ENCODE measurements at places on chromosomes 3 and 15.

- no peak for DNase-seq
Observed at GRCh38 chr3:37631686-37632085, 230.0 kb upstream of the CTDSPL start.

DNA sequence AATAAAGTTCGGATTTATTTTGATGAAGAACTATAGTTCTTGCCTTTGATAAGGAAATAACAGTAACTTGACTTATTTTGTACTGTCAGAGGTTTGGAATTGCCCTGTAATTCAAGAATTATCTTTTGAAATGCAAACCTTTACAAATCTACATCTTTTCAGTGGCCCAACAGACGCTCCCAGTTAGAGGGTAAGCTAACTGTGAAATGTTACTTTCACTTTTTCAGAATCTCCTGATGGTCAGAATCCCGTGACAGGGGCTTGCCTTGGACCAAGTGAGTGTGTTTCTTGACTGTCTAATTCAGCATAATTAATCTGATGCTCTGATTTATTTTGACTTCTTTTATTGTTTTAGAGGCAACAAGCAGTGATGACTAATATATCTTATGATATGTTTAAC, 262.5 kb downstream of the PLOD2 start:
- DNase-seq: no peak

DNA sequence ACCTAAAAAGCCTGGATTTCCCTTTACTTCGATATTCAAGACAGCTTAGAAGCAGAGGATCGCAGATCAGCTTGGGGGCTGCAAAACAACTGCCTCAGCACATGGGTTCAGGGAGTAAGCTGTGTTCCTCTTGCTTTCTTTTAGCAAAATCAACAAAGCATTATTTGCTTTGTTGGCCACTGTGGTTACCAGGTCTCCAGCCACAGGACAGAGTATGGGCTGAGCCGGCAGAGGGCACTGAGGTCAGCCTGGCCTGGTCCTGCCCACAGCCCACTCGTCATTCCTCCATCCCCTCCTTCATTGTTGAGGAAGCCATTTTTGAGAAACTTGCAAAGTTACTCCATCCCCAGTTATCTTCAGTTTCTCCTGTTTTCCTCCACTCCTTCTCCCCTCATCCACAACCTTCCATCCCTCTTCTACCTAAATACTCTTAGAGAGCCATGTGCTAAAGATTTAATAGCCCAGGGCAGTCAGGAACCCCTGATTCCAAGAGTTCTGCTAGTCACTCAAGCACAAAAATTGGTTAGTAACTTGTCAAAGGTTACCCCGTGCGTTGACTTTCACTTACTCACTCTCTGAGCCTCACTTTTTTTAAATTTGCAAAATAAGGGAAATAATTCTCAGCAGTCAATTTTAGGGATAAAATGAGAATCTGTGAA, 60.0 kb upstream of the HES1 start:
- no peak for DNase-seq

DNA sequence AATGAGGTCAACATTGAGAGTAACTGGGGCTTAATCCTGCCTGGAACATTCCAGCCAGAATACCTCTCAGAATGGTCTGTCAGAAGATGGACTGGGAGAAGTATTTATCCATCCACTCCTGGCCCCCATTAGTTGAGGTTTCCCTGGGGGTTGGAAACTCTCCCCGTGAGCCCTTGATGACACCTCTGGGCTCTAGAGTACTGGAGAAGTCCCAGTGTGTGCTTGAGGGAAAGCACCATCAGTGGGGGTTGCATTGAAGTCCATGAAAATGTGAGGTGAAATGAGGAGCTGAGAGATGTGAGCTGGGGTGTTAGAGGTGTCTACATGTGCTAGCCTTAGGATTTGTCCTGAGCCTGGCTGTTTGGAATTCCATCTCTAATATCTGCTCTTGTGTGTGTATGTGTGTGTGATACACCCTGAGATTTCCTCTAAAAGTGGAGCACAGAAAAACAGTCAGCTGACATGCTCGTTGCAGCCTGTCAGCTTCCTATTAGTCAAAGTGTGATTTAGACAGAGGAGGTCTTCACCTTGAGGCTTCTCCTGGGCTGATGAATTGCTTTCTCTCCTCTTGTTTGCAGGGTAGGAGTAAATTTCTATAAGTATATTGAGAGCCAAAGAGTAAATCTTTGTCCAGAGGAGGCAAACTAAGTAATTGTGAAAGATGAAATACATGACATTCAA, 67.6 kb downstream of the NR1D2 start:
- no peak for DNase-seq

- no peak for DNase-seq
Observed at GRCh38 chr15:41560572-41560874, 1.5 kb downstream of the TYRO3 start.

GRCh38 chr3:171688002-171688401, 122.3 kb downstream of the PLD1 start:
- no peak for DNase-seq

- DNase-seq: no peak
Observed at GRCh38 chr3:143989461-143989860, 17.8 kb downstream of the DIPK2A start.

GRCh38 chr3:96000966-96001365, 813.4 kb upstream of the EPHA6 start:
- no peak for DNase-seq

GRCh38 chr3:42876401-42876800, 722 bp upstream of the CYP8B1 start:
- DNase-seq: no peak

GRCh38 chr3:140204271-140204984, 269.4 kb downstream of the CLSTN2 start:
- DNase-seq: no peak

DNA sequence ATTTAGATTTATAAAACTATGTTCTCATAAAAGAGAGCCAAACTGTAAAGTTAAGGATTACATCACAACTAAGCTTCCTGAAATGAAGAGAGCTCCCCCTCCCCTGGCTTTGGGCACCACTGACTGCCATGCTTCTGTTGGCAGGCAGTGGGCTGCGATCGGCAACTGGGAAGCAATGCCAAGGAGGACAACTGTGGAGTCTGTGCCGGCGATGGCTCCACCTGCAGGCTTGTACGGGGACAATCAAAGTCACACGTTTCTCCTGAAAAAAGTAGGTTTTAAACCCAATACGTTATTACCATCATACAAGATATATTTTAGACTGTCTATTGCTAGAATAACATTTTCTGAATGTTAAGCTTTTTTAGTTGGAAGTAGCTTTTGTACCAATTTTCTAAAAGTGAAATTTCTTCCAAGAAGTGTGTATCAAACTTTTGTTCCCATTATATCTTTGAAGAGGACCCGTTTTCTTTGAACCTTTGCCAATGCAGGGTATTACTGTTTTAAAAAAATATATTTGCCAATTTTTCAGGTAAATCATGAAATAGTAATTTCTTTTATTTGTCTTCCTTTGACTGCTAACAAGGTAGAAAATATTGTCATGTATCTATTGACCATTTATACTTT, 184.1 kb downstream of the ADAMTSL3 start:
- DNase-seq: no peak

- DNase-seq: no peak
Observed at GRCh38 chr3:50128001-50128400, 27.1 kb upstream of the SEMA3F start.

GRCh38 chr3:97952280-97952679, 20.0 kb downstream of the RIOX2 start:
- DNase-seq: no peak

DNA sequence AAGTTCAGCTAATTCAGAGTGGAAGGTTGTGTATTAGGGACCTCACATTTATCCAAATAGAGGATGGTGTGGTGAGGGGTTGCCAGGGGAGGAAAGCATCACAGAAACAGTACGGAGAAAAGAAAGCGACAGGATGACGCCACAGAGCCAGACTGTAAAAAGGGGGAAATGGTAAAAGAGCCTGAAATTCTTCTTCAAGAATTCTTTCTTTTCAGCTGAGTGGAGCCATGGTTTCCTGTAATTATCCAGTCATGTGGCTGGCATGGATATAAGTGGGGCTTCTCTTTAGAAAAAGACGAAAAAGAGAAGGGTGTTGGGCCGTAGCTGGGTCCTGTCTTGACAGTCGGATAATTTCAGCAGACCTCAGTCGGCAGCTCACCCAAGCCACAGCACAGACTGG, 24.5 kb upstream of the PSMD6 start:
- no peak for DNase-seq

- no peak for DNase-seq
Observed at GRCh38 chr15:90609242-90610180, 79.8 kb downstream of the CRTC3 start.

GRCh38 chr15:62390791-62391640, 225.9 kb upstream of the C2CD4B start:
- DNase-seq: peak; percentile 74

GRCh38 chr15:59157840-59158700, 48.6 kb upstream of the LDHAL6B start:
- DNase-seq: no peak

DNA sequence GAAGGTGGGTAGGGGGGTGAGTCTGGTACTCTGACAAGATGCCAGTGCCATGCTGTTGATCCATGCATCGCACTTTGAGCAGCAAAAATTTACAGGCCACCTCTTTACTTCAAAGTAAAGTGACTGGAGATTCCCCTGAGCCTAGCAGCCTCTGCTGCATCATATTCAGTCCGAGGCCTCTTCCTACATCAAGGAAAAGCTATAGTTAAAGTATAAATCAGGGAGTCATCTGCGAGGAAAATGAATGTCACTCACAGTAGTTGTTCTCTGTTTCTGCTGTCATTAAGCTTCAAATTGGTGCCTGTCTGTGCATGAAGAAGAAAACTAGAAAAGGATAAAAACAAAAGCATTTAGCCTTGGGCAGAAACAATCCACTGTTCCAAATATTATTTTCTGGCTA, 706.2 kb downstream of the TBL1XR1 start:
- no peak for DNase-seq

GRCh38 chr15:78050441-78050809, 27.1 kb downstream of the TBC1D2B start:
- peak; percentile 47 for DNase-seq

- peak; percentile 46 for DNase-seq
Observed at GRCh38 chr3:18445401-18446148, 20.4 kb upstream of the SATB1 start.

DNA sequence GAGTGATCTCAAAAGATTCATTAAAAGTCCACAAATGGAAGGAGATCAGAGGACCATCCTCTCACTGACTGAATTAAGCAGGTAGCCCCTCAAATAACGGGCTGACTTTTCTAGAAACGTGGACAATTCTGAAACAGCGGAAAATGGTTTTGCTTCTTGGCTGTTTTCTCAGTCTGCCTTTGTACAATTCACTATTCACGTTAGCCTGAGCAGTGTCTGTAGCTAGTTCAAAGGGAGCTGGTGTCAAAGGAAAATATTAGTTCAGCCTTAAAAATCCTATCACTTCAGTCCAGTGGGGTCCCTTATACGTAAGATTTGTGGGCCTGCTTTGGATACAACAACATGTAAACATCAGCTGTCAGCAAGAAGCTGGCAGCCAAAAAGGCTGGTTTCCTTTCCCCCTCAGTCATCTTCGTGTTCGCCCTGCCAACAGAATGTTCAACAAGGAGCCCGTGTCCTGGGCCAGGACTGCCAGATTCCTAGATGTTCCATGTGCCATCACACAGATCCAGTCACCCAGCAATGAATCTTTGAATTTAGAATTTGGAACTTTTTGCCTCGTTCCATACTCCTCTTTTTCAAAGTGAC, 19.3 kb downstream of the LMCD1 start:
- no peak for DNase-seq

GRCh38 chr3:20424086-20424485, 238.1 kb upstream of the SGO1 start:
- no peak for DNase-seq

- no peak for DNase-seq
Observed at GRCh38 chr3:29481969-29482767, 201.3 kb downstream of the RBMS3 start.
